Aorta (tissue), 5 donors: ENCODE measurements at places on chromosomes 6 and 20.

- no peak for DNase-seq
These were observed 91.0 kb upstream of the ESR1 start for GRCh38 chr6:151716526-151716932.

DNA sequence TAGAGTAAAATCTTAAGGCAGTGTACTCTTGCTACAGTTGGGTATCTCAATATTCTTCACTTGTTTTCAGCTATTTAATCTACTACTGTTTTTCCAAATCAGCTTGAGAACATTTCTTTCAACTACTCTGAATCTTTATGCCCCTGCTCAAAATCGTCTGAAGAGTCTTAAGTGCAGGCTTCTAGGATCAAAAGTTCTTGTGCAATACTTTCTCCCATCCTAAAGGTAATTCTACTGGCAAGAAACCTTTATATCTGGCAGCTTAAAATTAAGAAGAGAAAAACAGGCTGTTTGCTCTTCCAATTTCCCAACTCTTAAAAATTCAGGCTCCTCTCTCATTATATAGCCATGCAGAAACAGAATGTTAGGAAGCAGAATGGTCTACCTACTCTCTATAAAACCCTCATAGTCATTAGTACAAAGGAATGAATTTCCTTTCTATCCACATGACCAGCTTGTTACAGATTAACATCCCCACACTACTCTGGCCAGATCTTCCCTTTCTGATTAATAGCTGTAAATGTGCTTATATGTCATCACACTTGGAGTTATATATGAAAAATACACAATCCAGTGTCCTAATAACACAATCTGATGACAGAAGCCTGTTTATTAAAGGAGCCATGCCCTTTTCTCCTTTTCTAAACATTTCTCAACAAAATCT is 122.2 kb upstream of the FAM184A start:
- no peak for DNase-seq

DNA sequence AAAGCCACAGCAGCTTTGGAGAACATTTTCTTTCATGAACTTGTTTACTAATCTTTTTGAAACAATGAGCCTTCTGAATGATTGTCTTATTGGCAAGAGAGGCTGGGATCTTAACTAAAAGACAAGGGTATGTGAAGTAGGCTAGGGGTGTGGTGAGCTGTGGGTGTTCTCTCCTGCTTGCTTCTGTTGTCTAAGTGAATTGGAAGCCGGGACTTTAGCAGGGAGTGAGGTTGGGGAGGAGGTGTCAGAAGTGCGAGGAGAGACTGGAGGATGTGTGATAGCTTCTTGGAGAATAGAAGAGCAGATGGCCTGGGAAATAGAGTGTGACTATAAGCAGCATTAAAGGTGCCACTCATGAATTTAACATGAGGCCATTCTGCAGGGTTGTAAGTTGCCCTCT is 562.8 kb downstream of the UTRN start:
- no peak for DNase-seq

- no peak for DNase-seq
These were observed 536.0 kb downstream of the BCKDHB start for GRCh38 chr6:80642452-80642851.

DNA sequence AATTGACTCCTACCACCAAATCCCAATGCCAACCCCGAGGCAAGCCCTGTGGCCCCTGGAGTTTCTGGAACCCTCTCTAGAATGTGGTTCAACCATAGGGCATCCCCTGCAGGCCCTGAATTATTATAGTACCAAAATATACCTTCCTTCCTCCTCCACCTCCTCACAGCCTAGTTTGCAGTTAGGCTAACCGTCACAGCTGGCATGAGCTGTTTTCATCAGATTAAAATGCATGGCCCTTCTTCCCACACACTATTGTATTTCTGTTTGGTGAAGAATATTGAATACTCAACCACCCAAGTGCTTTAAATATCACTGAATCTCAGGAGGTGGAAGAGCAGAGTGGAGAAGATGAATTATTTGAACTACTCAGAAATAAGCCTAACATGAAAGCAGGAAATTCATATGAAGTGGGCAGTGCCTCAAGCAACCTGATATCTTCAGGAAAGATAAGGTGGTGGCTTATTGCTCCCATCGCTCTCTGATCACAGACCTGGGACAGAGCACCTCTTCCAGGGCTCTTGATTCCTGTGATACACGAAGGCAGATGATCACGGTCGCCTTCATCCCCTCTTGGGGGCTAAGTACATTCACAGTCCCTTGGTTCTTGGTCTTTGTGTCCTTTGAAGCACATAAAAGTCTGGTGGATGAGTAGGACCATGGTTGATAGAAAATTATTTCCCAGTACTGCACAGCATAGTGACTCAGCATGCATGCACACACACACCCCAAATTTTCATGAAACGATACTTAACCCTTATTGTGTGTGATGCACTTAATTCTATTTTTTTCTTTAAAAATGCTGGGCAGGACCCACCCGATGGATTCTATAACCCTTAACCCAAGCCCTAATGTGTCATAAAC is 90.9 kb downstream of the PSMG4 start:
- DNase-seq: no peak

DNA sequence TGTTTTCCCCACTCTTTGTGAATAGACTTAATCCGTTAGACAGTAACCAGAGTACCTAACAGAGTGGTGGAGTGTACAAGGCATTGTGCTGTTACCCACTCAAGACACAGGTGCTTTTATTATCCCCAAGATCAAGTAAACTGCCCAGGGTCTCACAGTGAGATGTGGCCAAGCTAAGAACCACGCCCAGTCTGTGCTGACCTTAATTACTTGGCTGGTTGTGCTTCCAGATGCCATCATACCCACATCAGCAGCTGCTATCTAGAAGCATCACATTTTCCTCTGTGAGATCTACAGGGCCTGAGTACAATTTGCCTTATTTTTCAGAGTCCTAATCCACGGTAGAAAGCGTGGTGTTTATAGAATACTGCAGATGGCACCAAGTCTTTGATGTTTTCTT is 70.3 kb downstream of the GFRA4 start:
- no peak for DNase-seq
